ENCODE measurements at places on chromosomes 7 and 10.

DNA sequence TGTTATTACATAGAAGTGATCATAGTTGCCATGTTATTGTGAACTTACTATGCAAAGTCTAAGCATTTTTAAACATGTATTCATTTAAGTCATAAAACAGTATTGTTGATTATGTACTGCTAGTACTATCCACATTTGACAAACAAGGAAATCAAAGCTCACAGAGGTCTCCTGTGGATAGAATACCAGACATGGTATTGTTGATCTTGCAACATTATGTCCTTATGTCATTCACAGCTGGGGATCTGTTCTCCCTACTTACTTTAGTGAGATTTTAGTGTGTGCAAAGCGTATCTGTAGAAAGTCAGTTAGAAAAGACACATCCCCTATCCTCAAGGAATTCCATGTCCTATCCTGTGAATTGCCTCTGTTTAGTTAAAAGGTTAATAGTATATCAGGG lies 106.1 kb downstream of the SND1 start:
- no peak for DNase-seq

- DNase-seq, result no peak
Observed at GRCh38 chr7:712381-713138, 13.9 kb upstream of the DNAAF5 start.

DNA sequence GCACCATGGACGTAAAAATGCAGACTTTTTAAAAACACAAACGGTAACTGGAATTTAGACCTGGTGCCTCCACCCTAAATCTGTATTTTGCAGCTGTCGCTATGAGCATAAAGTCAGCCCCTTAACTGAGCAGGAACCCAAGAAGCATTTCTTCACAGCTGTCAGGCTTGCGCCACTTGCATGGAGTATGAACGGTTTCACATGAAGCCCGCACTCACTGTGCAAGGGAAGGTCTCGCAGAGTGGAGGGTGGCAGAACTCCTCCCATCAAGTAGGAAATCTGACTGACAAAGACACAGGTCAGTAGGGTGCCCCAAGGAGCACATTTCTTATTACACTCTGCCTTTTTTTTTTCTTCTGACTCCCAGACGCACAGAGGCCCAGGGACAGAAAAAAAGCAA lies 58.5 kb downstream of the ELMO1 start:
- no peak for DNase-seq

- no peak for DNase-seq
Observed at GRCh38 chr10:4436103-4436502, 389.9 kb upstream of the AKR1E2 start.

GRCh38 chr7:50838675-50839377 lies 56.1 kb upstream of the GRB10 start:
- no peak for DNase-seq

DNA sequence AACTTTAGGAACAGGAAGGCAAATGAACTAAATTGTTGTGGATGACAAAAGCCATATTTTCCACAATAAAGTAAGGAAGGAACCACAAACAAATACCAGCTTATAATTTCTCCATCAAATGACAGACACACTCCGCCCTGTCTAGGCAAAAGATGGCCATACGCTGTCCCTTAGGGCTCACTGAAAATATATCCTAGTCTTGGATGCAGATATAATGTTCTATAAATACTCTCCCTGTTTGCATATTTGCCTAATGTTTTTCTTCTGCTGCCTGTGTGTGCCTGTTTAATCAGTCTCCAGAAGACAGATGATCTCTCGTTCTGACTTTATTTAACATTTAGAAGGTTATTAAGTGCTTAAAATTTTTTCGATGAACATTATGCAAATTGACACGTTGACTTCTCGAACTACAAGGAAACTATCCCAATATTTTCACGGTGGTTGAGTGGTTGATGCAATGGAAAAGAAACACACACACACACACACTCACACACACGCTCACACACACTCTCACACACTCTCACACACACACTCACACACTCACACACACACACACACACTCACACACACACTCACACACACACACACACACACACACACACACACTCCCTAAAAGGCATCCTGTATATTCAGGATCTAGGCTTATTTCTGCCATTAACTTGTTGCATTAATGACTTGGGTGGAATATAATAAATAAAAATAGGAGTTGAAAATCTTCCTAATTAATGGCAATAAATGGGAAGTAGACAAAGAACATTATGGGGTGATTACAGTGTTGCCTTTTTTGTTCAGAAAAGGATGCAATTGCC lies 297.1 kb downstream of the PRPF18 start:
- no peak for DNase-seq

DNA sequence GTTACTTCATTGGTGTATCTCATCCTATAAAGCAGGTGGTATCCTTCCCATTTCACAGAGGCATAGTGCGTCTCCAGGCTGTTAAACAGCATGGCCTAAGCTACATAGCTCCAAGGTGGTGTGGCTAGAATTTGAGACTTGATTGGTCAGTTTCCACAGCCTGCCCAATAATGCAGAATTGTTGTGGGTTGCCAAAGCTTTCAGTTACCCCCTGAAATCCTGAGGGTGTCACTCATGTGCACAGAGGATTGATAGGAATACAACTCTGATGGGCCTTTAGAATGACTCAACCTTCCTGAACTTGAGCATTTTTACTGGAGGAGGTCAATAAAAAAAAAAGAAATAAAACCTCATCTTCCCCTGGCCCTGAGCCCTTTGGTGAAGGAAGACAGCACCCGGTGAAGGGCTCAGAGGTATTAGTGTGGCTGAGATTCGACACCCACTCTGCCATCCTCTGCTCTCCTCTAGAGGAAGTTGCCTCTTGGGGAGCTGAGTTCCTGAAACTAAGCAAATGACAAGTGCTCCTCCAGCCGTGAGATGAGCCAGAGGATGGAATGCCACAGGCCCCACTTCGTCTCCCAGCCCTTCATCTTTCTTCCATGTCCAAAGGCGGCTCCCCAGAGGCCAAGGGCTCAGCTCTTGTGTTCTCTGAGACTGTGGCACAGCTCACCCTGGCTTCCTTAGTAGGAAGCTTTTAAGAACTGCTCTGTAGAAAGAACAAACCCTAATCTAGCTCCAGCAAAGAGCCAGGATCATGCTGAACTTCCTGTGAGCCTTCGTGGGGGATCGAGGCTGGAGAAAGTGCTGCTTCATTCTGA lies 1.0 kb downstream of the ACSL5 start:
- DNase-seq, result peak; percentile 34

- DNase-seq, result no peak
Observed at GRCh38 chr10:74794531-74794930, 31.9 kb upstream of the KAT6B start.

GRCh38 chr10:35133586-35133985 lies 6.9 kb downstream of the CREM start:
- no peak for DNase-seq

GRCh38 chr10:51377932-51378599 lies 303.8 kb downstream of the PRKG1 start:
- no peak for DNase-seq

- DNase-seq, result no peak
Observed at GRCh38 chr10:94963901-94964300, 25.4 kb downstream of the CYP2C9 start.

GRCh38 chr10:7015457-7015856 lies 395.4 kb downstream of the SFMBT2 start:
- no peak for DNase-seq

DNA sequence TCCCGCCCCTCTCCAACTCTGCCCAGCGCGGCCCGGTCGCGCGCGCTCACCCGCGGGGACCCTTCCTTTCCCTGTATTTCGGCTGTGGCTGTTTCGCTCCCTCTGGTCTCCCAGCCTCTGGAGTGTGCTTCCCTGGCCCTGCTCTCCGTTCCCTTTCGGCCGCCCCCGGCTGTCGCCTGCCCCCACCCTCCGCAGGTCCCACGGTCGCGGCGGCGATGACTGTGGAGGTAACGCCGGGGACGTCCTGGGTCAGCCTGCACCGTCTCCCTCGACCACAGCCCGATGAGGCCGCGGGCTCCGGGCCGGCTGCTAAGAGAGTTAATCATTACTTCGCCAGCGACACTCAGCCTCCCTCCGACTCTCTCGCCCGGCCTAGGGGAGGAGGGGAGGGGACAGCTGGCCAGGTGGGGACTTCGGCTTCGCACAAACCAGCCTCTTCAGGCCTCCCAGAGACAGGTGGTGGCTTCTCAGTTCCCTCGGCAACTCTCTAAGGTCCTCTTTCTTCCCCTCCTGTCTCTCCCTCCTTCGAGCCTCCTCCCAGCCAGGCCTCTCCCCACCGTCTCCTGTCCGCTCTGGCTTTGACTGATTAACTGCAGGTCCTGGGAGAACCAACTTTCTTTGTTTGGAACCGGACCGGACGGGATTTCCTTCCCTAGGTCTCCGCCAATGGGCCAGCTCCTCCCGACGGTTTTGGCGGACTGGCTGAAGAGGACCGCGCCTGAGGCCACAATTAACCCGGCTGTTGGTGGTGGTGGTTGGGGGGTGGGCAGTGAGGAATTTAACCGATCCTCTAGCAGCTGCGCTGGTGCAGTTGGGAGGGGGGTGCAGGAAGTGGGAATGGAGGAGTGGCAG lies 5.6 kb upstream of the PAX2 start:
- DNase-seq, result no peak

GRCh38 chr7:72098807-72099580 lies 313.1 kb downstream of the CALN1 start:
- DNase-seq, result no peak

All from CD4-positive, alpha-beta T cell treated with Interleukin-6 at 100 ng/mL for 8 hours (primary cell).